ENCODE measurements at places on chromosomes 12 and 14.

DNA sequence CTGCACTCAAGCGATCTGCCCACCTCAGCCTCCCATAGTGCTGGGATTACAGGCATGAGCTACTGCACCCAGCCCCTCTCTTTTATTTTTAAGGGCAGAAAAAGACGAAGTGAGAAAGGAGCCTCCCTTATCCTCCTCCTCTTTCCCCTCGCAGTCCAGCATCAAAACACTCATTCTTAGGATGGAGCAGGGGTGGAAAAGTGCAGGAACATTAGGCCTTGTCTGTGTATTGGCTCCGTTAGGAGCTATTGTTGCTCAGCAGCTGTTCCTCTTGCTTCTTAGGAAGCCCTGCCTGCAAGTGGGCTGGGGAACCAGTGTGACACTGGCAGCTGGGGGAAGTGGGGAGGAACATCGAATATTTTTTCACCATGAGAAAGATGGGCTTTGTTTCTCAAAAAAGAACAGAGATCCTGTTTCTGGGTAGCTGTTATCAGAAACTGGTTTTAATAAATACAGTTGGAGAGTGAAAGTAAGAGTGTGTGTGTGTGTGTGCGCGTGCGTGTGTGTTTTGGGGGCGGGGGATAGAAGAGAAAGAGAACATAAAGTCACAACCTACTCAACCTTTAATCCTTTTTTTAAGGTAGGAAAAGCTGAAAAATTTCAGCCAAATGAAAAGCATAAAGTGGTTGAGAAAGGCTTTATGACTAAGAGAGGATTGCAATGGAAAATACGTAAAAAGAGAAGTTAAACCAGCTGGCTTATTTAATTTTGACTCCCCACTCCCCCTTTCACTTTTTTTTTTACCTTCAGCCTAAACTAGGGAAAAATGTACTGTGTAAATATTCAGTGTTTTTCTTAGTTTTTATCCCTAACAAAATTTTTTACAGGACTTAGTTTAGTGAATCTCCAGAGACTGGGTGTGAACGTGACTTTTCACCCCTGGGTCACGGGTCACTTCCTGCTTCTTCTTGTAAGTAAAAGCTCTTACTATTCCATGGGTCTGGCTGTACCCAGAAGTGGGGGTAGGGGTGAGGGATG, 197.2 kb upstream of the PLEKHG7 start:
- DNase-seq: peak; percentile 14

- DNase-seq: no peak
Observed at GRCh38 chr12:65881348-65881961, 57.2 kb downstream of the HMGA2 start.

DNA sequence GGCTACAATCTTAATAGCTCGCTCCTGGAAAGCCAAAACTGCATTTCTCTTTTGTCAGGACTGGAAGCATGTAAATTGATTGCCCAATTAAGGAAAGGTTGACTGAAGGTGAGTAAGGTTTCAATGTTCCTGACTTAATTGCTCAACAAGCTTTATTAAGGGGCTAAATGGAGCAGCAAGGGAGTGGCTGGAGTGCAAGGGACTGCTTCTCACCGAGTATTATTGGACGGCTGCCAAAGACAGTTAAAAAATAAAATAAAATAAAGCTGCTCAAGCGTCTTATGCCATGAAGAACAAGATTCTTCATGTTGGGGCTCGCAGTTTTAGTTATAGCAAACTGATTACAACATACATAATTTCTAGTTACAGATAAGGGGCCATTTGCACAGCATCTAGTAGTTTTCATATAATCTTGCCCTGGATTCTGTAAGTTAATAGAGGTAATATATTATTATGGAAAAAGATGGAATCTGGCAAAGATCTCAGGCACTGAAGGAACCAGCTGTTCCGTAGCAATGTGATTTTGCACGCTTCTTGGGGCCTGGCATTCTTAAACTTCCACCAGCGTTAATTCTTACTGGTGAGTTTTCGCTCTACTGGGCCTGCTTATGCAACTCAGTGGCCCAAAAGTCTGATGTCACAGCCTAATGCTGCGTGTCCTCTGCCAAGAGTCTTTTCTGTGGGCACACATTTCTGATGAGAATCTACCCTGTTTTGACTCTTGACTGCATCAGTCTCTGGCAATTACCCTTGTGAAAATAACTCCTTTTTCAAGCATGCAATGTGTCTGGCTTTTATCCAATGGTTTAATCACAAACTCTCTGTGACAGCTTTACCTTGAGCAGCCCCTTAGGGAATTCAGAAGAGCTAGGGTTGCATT, 108.5 kb downstream of the SLC38A1 start:
- DNase-seq: no peak

DNA sequence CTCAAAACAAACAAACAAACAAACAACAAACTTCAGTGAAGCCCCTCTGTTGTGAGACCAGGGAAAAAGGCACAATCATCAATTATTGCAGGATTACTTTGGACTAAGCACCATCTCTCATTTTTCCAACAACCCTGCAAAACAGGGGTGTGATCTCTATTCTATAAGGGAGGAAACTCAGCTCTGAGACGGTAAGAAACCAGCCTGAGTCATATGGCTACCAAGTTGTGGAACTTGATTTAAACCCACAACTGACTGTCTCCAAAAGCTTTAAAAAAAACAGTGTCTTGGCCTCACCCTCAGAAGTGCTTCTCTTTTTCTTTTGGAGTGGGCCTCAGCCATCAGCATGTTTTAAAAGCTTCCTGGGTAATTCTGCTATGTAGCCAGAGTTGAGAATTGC, 49.8 kb downstream of the RIN3 start:
- DNase-seq: no peak

DNA sequence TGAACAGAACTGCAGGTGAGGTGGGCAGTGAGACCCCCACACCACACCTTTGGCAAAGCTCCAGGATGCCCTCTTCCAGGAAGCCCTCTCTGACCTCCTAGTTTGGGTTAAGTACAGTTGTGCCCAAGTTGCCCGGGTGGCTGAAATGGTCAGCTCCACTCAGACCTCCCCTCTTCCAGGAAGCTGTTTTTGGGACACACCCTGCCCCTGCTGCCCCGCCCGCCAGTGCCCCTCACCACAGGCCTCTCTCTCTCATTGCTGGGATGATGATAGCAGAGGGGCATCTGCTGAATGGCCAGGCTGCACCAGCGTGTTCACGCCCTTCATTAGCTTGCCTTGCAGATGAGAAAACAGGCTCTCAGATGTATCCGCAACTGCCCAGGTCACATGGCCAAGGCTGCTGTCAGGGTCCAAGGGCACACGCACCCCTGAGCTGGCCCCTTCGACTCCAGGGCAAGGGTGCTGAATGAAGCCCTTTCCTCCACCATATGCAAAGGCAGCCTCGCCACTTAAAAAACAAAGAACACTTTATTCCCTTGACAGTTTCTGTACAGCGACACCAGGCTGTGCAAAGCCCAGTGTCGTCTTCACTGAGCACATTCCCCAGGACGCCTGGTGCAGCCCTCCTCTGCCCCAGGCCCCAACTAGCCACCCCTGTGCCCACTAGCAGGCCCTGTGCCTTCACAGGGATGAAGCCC, 15.5 kb downstream of the SLC25A29 start:
- DNase-seq: no peak

- peak; percentile 94 for DNase-seq
Observed at GRCh38 chr12:91432089-91432488, 249.5 kb upstream of the DCN start.

GRCh38 chr12:131131808-131132117, 178.1 kb downstream of the ADGRD1 start:
- no peak for DNase-seq

DNA sequence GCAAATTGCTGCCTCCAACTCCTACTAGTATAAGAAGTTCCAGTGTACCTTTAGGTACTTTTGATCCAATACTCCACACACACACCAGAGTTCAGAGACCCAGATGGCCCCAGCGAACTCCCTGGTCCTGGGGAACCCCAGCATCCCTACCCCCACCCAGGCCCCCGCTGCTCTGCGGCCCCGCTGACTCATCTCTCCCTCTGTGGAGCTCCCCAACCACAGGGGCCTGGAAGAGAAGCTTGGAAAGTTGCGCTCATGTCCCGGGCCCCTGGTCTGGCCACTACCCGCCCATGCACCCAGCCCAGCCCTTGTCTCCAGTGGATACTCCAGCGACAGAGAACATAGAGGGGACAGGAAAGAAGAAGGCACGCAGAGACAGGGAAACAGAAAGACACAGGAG, 4.2 kb upstream of the SP7 start:
- DNase-seq: no peak

- no peak for DNase-seq
Observed at GRCh38 chr12:118763234-118763633, 218.1 kb upstream of the SRRM4 start.

DNA sequence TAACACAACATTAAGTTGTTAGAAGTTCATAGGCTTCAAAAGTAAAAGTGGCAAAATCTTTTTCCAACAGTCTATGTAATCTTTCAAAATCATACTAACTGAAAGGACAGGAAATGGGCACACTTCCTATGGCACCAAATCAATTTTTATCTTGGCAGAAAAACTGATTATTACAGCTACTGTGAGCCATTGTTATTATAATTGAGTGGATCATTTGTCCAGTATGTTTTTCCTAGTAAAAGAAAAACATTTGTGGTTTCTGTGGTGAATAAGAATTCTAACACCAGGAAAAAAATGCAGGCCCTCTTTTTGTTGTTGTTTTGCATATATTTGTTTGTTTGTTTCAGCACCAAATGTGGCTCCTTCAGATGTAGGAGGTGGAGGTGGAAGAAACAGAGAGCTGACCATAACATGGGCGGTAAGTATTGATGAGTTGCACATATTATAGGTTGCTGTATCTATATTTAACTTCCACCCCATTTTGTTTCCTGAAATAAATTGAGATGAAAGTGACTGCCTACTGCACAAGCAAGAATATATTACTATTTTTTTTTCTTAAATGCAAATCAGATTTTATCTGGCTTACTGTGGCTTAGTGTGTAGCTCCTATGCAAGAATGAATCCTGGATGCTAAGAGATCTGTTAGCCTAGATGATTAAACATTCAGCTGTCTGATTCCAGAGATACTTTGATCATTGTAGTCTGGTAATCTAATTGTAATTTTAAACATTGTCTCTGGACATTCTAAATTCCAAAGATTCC, 174.1 kb upstream of the PDZRN4 start:
- DNase-seq: no peak

- DNase-seq: peak; percentile 56
Observed at GRCh38 chr12:64826234-64826633, 1.8 kb downstream of the TBC1D30 start.
